ENCODE measurements at places on chromosomes 3 and 15.

GRCh38 chr15:45021348-45021747 is 1.6 kb upstream of the SORD start:
- no peak for DNase-seq

DNA sequence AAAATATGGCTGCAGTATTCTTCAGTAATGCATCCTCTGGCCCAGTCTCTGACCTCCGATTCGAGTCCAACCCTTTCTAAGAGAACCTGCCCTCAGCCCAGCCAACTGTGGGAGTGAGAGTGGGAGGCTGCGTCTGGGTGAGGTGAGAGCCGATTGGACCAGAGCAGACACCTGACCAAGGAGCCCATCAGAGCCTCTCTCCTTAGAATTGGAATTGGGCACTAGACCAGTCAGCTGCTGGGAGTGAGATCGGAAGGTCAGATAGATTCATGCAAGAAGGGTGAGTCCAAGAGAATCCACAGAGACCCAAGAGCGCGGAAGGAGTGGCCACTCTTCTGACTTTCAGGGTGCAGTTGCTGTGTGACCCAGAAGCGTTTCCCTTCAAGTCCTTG is 10.2 kb downstream of the RASL12 start:
- DNase-seq, result no peak

- peak; percentile 66 for DNase-seq
Observed at GRCh38 chr3:36904641-36905040, 40.2 kb downstream of the TRANK1 start.

GRCh38 chr3:26962492-26963360 is 340.2 kb downstream of the LRRC3B start:
- DNase-seq, result no peak

GRCh38 chr15:99283717-99284116 is 32.4 kb downstream of the LRRC28 start:
- no peak for DNase-seq

DNA sequence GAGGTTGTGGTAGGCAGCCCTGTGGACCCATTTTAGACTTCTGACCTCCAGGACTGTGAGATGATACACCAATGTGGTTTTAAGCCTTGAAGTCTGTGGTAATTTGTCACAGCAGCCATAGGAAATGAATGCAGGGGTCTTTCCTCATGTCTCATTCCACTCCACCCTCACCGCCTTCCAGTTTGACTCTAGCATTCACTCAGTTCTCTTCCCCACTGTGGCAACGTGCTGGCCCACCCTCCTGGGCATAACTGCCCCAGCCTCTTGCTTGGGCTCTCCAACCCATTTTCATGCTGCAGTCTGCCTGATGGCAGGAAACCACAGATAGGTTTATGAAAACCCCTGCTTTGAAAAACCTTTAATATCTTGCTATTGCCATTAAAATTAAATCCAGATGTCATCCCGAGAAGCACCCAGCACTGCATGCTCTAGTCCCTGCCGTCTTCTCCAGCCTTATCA is 7.3 kb upstream of the TRNT1 start:
- no peak for DNase-seq

GRCh38 chr3:71958533-71958932 is 173.6 kb upstream of the PROK2 start:
- DNase-seq, result no peak

Data from mesendoderm (in vitro differentiated cells).